Upper lobe of left lung (tissue), 6 donors: ENCODE measurements at places on chromosomes 2 and 18.
A peak's percentile ranks its signal among the peaks of the same experiment; 100 is the strongest.

DNA sequence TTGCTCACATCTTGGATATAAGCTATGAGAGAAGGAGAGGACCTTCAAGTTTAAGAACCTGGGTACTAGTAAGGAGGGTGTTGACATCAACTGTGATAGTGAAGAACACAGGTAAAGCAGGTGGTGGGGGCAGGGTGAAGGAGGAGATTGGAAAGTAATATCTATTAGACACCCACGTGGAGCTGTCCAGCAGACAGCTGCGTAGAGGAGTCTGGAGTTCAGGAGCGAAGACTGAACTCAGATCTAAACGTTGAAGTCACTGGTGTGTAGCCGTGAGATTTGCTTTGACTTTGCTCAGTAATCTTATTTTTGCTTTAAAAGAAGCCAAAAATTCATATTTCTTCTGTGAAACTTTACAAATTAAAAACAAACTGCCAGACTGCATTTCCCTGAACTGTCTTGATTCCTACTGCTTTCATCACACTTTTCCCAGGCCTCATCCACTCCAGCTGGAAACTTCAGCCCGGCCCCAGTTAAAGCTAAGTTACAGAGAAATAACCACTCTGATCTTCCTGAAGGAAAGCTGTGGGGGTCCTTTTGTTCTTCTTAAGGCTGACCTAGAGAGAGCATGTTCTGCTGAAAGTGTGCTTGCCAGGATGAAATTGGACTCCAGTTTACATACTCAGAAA lies 533.3 kb downstream of the CNTNAP5 start:
- no peaks in the 10 kb centered on the region for H3K4me1 ChIP-seq
- no peak overlapping the region for H3K4me3 ChIP-seq
- no peaks in the 10 kb centered on the region for H3K36me3 ChIP-seq
- H3K27ac ChIP-seq = no peak overlapping the region

DNA sequence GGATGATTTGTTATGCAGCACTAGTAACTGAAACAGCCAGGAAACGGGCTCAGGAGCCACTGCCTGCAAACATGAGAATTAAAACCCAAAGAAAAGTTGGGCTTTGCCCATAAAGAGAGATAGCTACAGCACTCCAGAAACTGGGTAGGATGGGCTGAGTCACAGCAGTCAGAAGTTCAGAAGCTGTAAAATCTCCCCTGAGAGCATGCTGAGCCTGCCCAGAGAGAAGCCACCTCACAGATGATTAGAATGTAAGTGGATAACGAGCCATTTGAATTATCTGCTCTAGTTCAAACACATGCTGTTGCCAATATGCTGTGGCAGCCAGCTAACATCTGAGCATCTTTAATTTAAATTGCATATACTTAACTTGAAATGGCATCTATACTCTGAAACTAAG lies 388.1 kb upstream of the ACVR2A start:
- H3K27me3 ChIP-seq = no peaks in the 10 kb centered on the region
- H3K27ac ChIP-seq = no peak overlapping the region
- no peak for DNase-seq
- no peaks in the 10 kb centered on the region for H3K4me1 ChIP-seq
- H3K36me3 ChIP-seq = no peaks in the 10 kb centered on the region

GRCh38 chr2:41879235-41879916 lies 168.4 kb upstream of the PKDCC start:
- DNase-seq = no peak
- H3K4me3 ChIP-seq = no peak overlapping the region
- H3K27me3 ChIP-seq = no peaks in the 10 kb centered on the region

DNA sequence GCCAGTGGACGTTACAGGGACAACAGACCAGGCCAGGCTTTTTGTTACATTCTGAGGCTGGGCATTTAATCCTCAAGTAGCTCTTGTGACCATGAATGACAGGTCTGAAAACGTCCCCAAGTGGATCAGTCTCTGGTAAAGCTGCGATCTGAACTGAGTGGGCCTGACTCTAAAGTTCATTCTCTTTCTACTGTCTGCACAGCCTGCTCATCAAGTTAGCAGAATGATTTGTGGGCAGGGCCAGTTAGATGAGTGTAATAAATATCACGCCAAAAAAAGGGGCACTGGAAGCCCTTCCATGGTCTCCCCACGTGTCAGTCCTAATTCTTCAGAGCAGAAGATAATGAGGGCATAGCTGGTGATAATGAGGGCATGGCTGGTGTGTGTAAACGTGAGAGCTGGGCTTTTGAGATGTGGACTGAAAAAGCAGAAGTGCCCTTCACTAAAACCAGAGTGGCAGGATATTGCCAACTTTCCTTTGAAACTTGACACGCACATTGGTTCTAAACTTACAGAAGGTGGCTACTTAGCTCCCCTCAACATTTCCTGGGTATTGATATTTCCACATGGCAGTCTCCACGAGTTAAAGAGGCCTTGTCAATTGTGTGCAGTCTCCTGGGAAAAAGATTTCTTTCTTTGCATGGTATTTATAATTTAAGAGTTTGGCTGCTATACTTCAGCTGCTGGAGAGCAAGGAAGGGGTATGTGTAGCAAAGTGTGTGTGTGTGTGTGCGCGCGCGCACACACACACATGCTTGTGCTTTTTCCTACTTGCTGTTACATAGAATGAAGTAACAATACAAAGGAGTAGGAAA lies 72.7 kb upstream of the LYPD6B start:
- peaks cover 7% of the 10 kb centered on the region for H3K4me1 ChIP-seq
- H3K4me3 ChIP-seq = no peak overlapping the region
- no peaks in the 10 kb centered on the region for H3K27me3 ChIP-seq
- no peak overlapping the region for H3K27ac ChIP-seq
- DNase-seq = peak; percentile 41

DNA sequence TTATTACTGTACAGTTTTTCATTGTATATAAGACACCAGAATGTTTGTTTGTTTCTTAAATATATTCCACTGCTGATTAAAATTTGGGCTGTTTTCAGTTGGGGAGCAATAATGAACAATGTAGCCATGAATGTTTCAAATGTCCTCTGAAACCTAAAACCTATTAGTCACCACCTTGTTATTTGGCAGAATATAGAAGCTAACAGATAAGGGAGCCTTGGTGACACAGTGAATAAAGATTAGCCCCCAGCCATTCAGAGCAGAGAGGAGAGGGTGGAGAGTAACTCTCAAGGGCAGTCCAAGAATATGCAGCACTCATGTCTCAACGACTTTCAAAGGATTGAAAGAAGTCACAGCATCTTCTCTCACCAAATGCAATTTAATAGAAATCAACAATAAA lies 43.1 kb upstream of the ATP8B1 start:
- no peaks in the 10 kb centered on the region for H3K27me3 ChIP-seq
- no peak for DNase-seq
- H3K4me1 ChIP-seq = no peaks in the 10 kb centered on the region
- no peak overlapping the region for H3K27ac ChIP-seq
- no peaks in the 10 kb centered on the region for H3K36me3 ChIP-seq
- no peak overlapping the region for H3K4me3 ChIP-seq

- no peak for DNase-seq
- H3K4me1 ChIP-seq = peaks cover 17% of the 10 kb centered on the region
- no peak overlapping the region for H3K4me3 ChIP-seq
- H3K27ac ChIP-seq = no peak overlapping the region
- H3K36me3 ChIP-seq = no peaks in the 10 kb centered on the region
These were observed 118.6 kb downstream of the ANKRD44 start for GRCh38 chr2:197191940-197192322.

- H3K27ac ChIP-seq = no peak overlapping the region
- H3K4me3 ChIP-seq = no peak overlapping the region
- H3K27me3 ChIP-seq = no peaks in the 10 kb centered on the region
- no peaks in the 10 kb centered on the region for H3K36me3 ChIP-seq
These were observed 253.5 kb downstream of the LDLRAD4 start for GRCh38 chr18:13471971-13472628.

- H3K27me3 ChIP-seq = no peaks in the 10 kb centered on the region
- H3K27ac ChIP-seq = no peak overlapping the region
- H3K4me3 ChIP-seq = no peak overlapping the region
- DNase-seq = no peak
These were observed 125.9 kb downstream of the LYPD6 start for GRCh38 chr2:149456285-149456684.

DNA sequence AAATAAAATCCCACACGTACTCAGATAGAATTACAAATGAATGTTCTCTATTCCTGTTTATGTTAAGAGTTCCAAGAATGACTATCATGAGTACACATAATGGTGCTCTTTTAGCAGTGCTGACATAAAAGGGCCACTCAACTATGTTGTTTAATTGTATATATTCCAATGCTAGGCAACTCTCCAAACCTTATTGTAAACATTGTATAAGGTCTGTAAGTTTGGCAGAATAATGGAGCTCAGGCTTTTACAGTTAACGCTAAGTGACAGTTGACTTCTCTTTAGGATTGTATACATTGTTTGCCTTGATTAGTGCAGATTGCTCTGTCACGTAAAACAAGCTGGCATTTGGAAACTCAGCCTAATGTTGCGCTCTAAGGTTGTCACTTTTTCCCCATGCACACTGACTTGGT lies 20.8 kb downstream of the RBMS1 start:
- no peaks in the 10 kb centered on the region for H3K27me3 ChIP-seq
- no peaks in the 10 kb centered on the region for H3K36me3 ChIP-seq
- H3K4me3 ChIP-seq = no peak overlapping the region
- H3K4me1 ChIP-seq = peaks cover 21% of the 10 kb centered on the region
- H3K27ac ChIP-seq = peak overlapping the region; percentile 12

GRCh38 chr2:166413255-166413654 lies 37.5 kb upstream of the SCN9A start:
- H3K4me1 ChIP-seq = no peaks in the 10 kb centered on the region
- H3K27me3 ChIP-seq = no peaks in the 10 kb centered on the region
- H3K36me3 ChIP-seq = no peaks in the 10 kb centered on the region
- no peak overlapping the region for H3K4me3 ChIP-seq

GRCh38 chr2:96315400-96316071 lies 9.6 kb upstream of the ITPRIPL1 start:
- no peaks in the 10 kb centered on the region for H3K27me3 ChIP-seq
- H3K36me3 ChIP-seq = no peaks in the 10 kb centered on the region
- H3K4me1 ChIP-seq = no peaks in the 10 kb centered on the region

DNA sequence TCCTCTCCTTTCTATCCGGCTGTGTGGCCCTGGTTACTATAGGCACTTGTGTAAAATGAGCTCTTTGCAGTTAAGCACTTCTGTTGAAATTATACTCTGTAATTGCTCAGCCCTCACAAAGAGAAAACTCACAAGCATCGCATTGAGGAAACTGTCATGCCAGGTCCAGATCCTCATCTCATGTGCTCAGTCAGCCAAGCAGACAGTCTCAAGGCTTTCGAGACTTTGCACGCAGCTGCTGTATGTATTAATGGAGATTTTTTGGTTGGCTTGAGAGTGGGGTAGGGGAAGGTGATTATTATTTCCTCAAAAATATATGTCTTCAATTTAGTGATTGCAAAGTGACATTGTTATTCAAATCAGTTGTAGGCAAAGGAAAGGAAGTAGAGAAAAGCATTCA lies 33.0 kb upstream of the PHLPP1 start:
- no peak overlapping the region for H3K4me3 ChIP-seq
- no peaks in the 10 kb centered on the region for H3K4me1 ChIP-seq
- H3K27me3 ChIP-seq = no peaks in the 10 kb centered on the region
- no peak for DNase-seq
- no peak overlapping the region for H3K27ac ChIP-seq
- no peaks in the 10 kb centered on the region for H3K36me3 ChIP-seq

DNA sequence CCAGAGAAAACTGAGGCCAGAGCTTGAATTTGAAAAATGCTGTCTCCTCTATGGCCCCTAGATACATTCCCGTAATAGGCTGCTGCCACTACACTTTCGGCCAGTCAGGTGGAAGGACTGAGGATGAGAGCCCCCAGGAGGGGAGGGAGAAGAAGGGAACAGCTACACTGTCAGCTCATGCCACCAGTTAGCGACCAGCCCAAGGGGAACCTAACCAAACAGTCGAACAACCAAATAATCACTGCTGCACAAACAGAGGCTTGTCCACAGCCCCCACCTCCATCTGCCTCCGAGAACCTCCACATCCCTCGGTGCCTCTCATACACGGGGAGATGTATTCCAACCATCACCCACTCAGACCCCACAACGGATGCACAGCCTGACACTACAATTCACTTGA lies 7.3 kb downstream of the ZNF516 start:
- peaks cover 54% of the 10 kb centered on the region for H3K4me1 ChIP-seq
- H3K27ac ChIP-seq = no peak overlapping the region
- DNase-seq = no peak
- no peaks in the 10 kb centered on the region for H3K36me3 ChIP-seq

DNA sequence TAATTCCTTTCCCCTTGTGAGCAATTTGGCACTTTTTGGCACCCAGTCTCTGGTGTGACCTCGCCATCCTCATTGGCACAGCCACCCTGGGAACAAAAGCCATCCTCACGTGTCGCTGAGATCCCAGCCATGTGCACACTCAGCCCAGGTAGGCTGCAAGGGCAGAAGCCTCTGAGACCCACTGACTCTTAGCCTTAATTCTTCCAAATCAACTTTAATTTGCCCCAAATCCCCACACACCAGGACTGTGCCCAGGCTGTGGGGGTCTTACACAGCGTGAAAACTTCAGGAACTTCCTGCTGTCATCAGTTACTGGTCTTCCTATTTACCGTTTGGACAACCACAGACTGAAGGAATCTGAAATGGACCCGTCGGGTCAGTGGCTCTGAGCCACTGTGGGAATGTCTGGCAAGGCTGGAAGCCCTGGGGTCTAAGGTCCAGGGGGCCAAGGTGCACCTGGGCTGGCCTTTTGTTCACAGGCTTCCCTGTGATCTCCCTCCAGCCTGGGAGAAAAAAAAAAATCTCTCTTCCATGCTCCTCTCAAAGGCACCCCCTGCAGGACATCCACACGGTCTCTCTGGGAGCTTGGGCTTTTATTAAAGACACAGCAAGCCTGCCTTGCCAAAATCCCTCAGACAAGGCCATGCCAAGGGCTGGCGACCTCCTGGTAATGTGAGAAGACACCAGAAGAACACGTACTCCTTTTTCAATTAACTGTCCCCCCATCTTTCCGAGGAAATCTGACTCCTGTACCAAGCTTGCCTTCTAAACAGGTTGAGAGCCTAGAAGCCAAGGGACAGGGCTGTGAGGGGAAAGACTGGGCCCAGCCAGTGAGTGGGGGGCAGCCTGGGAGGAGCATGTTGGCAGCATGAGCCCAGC lies 42.1 kb upstream of the LAPTM4A start:
- no peaks in the 10 kb centered on the region for H3K27me3 ChIP-seq
- no peaks in the 10 kb centered on the region for H3K36me3 ChIP-seq
- no peaks in the 10 kb centered on the region for H3K4me1 ChIP-seq
- no peak for DNase-seq

DNA sequence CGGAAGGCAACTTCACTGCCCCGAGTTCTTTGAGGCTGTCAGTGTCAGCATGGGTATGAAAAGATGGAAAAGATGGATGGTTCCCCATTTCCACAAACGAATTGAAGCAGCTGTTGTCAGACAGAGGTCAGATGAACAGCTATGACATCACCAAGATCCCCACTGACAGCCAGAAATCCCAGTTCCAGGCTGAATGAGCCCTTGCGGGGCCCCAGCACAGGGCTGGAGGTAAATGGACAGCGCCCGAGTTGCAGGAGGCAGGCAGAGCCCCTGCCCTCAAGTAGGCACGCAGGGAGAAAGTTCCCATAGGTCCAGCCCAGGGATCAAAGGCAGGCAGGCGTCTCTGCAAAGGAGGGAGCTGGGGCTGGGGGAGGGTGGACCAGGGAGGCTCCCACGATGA lies 169.5 kb upstream of the AGAP1 start:
- no peaks in the 10 kb centered on the region for H3K27me3 ChIP-seq
- H3K27ac ChIP-seq = no peak overlapping the region
- H3K4me1 ChIP-seq = no peaks in the 10 kb centered on the region
- no peak for DNase-seq
- no peak overlapping the region for H3K4me3 ChIP-seq
